ENCODE measurements at places on chromosomes 12 and 14. TPM values are rescaled to one million over a fixed set of nuclear protein-coding genes. Genes with fewer than 3 reads are reported as not detected.
A peak's percentile ranks its signal among the peaks of the same experiment; 100 is the strongest.

SDS gene
- total RNA-seq = not detected

PRH2 gene
- total RNA-seq = not detected

GRCh38 chr14:59455411-59455810 is 9.8 kb downstream of the GPR135 start:
- DNase-seq = peak; percentile 79
- peaks cover 31% of the 10 kb centered on the region for H3K36me3 ChIP-seq
- peaks cover 41% of the 10 kb centered on the region for H3K4me1 ChIP-seq
- H3K4me3 ChIP-seq = no peak overlapping the region

GRCh38 chr14:44803239-44803905 is 158.4 kb downstream of the KLHL28 start:
- no peaks in the 10 kb centered on the region for H3K36me3 ChIP-seq
- no peaks in the 10 kb centered on the region for H3K4me1 ChIP-seq
- peak; percentile 76 for DNase-seq
- H3K4me3 ChIP-seq = no peak overlapping the region

DNA sequence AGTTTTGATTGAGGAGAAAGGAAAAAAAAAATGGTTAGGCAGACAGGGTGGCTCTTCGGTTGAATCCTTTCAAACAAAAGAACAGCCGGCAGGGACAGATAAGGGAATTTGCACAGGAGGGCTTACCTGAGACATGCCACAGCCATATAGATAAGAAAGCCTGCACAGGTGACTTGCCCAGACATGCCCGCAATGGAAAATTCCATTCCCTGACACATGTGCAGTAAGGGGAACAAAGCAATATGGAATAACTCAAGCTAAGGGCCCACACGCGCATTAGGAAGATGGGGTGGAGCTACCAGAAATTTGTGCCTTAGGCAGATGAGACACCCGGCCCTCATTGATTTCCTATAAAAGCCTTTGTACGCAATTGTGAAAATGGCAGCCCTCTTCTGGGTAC is 86.7 kb downstream of the TMEM260 start:
- no peak overlapping the region for H3K27ac ChIP-seq
- no peak for DNase-seq
- no peaks in the 10 kb centered on the region for H3K27me3 ChIP-seq
- no peaks in the 10 kb centered on the region for H3K4me1 ChIP-seq
- H3K4me3 ChIP-seq = no peak overlapping the region

DNA sequence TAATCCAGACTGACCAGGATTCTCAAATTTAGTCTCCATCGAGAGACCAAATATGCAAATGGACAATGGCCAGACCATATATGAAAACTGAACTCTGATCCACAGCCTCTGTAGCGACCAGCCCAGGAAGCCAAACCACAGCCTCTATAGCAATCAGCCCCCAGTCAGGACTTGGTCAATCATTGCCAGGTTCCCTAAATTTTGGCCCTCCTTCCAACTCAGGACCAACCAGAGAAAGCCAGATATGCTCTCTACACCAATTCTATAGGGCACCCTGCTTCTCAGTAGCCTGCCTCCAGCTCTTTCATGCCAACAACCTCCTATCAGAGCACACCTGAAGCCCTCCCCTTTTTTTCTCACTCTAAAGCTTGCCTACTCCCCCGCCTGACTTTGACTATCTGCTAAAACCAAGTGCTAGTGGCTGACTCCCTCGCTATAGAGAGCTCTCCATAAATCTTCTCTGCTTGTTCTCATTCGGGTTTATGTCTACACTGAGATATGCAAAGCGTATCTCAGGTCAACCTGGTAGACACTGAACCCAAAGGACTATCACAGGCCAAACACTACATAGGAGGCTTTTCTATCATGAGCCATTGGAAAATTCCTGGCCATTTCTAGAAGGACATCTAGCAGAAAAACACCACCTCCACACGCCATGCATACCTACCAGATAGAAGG is 110.5 kb upstream of the FUT8 start:
- DNase-seq = no peak
- no peaks in the 10 kb centered on the region for H3K27me3 ChIP-seq
- H3K27ac ChIP-seq = no peak overlapping the region
- no peaks in the 10 kb centered on the region for H3K36me3 ChIP-seq
- peaks cover 12% of the 10 kb centered on the region for H3K4me1 ChIP-seq

DNA sequence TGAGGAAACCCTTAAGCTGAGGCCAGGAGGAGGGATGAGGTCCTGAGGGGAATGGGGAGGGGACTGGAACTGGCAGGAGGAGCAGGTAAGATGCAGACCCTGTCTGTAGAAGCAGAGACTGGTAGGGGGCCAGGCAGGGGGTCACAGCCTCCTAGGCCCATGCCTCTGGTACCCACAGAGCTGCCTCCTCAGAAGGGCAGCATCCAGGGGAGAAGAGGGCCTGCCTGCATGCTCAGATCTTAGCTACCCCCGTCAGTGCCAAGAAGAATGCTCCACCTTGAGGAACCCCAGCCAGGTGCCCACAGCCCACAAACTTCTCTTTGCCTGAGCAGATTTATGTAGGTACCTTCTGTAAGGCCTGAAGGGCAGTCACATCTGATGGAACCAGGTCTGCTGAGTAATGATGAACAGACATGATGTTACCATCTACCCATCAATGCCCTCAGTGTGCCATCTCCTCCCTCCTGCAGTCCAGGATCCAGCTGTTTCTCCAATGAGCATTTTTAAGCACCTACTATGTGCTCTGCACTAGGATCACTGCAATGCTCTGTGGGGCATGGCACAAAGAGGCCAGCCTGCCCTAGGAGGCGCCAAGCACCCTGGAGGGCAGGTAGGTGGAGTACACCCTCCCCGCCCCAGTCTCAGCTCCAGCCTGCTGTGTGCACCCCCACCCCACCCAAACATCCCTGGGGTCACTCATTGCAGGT is 24.8 kb upstream of the ZFP36L1 start:
- peaks cover 29% of the 10 kb centered on the region for H3K4me1 ChIP-seq
- H3K27ac ChIP-seq = no peak overlapping the region
- no peaks in the 10 kb centered on the region for H3K27me3 ChIP-seq
- no peaks in the 10 kb centered on the region for H3K36me3 ChIP-seq

GRCh38 chr12:95637471-95638155 is 86.3 kb upstream of the USP44 start:
- no peak overlapping the region for H3K4me3 ChIP-seq
- H3K27me3 ChIP-seq = no peaks in the 10 kb centered on the region
- DNase-seq = peak; percentile 72

DIABLO gene
- total RNA-seq = 45.4 TPM

ADAMTS20 gene
- total RNA-seq = not detected

GRCh38 chr14:52272375-52272774 is 4.9 kb downstream of the PTGDR start:
- no peak overlapping the region for H3K4me3 ChIP-seq
- peaks cover 6% of the 10 kb centered on the region for H3K4me1 ChIP-seq
- peak; percentile 73 for DNase-seq
- peaks cover 18% of the 10 kb centered on the region for H3K27me3 ChIP-seq
- H3K27ac ChIP-seq = no peak overlapping the region
- H3K36me3 ChIP-seq = no peaks in the 10 kb centered on the region

DNA sequence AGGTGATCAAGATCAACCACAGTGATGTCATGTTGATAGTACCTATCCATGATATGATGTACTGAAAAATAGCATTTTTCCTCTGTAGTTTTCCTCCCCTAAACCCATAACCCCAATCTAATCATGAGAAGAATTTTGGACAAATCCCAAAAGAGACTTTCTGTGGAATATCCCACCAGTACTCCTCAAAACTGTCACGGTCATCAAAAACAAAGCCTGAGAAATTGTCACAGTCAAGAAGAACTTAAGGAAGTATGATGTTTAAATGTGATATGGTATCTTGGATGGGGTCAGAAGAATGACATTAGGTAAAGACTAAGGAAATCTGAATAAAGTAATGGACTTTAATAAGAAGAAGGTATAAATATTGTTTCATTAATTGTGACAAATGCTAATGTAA is 248.8 kb downstream of the RMST start:
- no peaks in the 10 kb centered on the region for H3K27me3 ChIP-seq
- H3K4me3 ChIP-seq = no peak overlapping the region
- H3K36me3 ChIP-seq = no peaks in the 10 kb centered on the region
- no peaks in the 10 kb centered on the region for H3K4me1 ChIP-seq
- no peak for DNase-seq

- H3K27me3 ChIP-seq = no peaks in the 10 kb centered on the region
- peaks cover 12% of the 10 kb centered on the region for H3K4me1 ChIP-seq
- DNase-seq = peak; percentile 57
- H3K36me3 ChIP-seq = peaks cover 89% of the 10 kb centered on the region
These were observed 11.4 kb downstream of the MGST1 start for GRCh38 chr12:16358878-16359277.

CLEC4D gene
- total RNA-seq = not detected

FAM222A gene
- total RNA-seq = 0.89 TPM

DNA sequence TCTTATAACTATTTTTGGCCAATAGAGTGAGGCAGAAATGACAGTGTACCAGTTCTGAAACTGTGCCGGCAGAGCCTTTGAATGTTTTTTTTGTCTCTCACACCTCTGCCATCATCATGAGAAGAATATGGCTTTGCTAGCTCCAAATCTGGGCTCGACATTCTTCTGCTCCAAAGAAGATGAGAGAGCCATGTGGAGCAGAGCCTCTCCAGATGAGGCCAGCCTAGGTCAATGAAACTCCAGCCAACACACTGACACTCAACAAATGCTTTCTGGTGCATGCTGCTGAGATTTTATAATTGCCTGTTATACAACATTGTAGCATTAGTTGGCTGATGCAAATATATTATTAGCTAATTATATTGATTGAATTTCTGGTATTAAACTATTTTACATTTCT is 154.7 kb downstream of the SLC38A4 start:
- H3K27ac ChIP-seq = no peak overlapping the region
- no peak overlapping the region for H3K4me3 ChIP-seq
- H3K4me1 ChIP-seq = peaks cover 38% of the 10 kb centered on the region
- H3K36me3 ChIP-seq = no peaks in the 10 kb centered on the region
- no peak for DNase-seq
- H3K27me3 ChIP-seq = no peaks in the 10 kb centered on the region

DNA sequence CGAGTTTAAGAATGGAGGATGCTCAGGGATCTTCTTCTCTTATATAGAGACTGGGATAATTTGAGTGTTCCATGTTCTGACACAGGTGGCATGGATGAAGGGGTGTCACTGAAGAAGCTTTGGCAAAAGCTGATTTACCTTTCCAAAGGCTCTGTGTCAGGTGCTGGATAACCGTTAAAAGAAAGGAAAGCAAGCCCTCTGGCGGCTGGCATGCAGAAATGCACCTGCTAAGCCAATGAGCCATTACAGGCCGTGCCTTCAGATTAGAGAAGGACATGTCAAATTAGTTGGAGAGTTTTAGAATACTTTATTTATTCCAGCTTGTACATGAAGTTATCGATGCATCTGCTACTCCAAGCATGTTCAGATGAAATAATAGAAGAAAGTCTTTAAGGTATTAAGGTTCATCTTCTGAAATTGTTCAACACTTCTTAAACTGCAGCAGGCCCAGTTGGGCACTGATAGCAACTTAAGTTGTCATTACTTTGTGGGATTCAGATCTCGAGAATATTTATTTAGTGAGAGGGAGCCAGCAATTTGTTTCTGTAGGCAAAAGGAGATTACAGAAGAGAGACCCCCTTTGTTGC is 678.2 kb downstream of the NRXN3 start:
- peak; percentile 57 for DNase-seq
- no peaks in the 10 kb centered on the region for H3K27me3 ChIP-seq
- H3K27ac ChIP-seq = no peak overlapping the region

DNA sequence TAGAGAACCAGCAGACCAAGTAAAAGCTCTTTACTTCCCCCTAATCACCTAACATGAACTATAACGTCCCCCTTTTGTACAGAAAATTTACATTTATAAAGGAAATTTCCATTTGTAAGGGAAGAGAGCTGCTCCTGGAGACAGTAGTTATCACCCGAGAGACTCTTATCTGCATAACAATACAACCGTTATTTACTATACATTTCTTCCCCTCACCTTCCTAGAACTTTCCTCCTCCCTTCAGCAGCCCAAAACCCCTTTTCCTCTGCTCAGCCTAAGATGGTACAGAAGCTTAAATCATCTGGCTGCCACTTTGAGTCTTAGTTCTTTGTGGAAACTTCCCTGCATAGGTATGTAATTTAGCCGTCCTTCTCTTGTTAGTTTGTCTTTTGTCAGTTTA is 40.4 kb upstream of the ETV6 start:
- peaks cover 8% of the 10 kb centered on the region for H3K4me1 ChIP-seq
- no peak overlapping the region for H3K4me3 ChIP-seq
- H3K36me3 ChIP-seq = no peaks in the 10 kb centered on the region

DNA sequence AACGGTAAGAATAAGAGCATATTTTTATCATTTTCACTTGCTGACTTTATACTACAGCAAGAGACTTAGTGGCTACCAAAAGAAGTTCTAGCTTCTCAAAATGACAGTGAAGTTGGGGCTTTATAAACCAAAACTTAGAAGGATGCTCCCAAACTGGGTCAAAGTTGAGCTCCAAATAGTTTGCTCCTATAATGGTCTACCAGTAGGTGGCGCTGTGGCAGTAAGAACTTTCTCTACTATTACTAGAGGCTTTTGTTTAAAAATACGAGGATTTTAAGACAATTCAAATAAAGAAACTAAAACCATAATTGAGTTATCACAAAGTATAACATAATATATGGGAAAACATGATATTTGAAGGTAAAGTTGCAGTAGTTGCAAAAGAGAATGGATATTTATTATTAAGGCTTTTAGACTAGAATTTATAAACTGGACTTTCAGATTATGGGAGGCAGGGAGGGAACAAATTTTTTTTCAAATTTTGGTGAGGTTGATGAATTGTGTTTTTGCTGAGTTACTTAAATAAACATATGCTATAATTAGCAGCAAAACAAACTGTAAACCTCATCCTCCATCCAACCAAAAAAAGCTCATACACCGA is 75.0 kb downstream of the TGFB3 start:
- no peak overlapping the region for H3K4me3 ChIP-seq
- no peaks in the 10 kb centered on the region for H3K27me3 ChIP-seq
- no peak overlapping the region for H3K27ac ChIP-seq
- peaks cover 4% of the 10 kb centered on the region for H3K4me1 ChIP-seq

GRCh38 chr14:81625343-81625742 is 91.7 kb upstream of the SEL1L start:
- H3K27me3 ChIP-seq = no peaks in the 10 kb centered on the region
- no peaks in the 10 kb centered on the region for H3K36me3 ChIP-seq
- no peak overlapping the region for H3K27ac ChIP-seq
- no peak overlapping the region for H3K4me3 ChIP-seq
- H3K4me1 ChIP-seq = no peaks in the 10 kb centered on the region

HOXC10 gene
- total RNA-seq = not detected

GRCh38 chr14:96038920-96039632 is at the start of gene C14orf132:
Gene C14orf132 (plus strand): TSS chr14:96039362. CDS start chr14:96039501, 139 bp downstream.
- DNase-seq = peak; percentile 89
- no peaks in the 10 kb centered on the region for H3K27me3 ChIP-seq
- peaks cover 13% of the 10 kb centered on the region for H3K4me1 ChIP-seq
- H3K27ac ChIP-seq = peak within 1 kb of the TSS; percentile 51

COL2A1 gene
- total RNA-seq = not detected

DNA sequence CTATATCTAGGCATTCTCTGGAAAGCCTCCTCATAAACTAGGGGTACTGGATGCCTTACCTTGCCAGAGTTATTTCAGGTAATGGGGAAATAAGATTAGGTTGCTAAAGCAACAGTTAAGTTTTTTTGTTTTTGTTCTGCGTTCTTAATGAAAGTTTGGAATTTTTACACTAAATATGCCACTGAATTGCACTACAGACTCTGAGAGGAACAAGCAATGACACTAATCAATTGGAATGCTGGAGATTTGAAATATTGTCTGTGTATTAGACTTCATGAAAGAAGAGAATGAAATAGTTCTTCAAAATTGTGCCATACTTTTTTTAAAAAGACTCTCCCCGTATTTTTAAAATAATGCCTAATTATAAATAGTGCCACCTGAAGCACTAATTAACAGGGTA is 287.8 kb downstream of the NAV3 start:
- H3K27ac ChIP-seq = 0 out of 2 replicates have a peak overlapping the region, but pooled peaks have one; percentile 0
- no peaks in the 10 kb centered on the region for H3K27me3 ChIP-seq
- peak; percentile 50 for DNase-seq
- peaks cover 17% of the 10 kb centered on the region for H3K36me3 ChIP-seq

Measured in GM23248 (cell line).